ENCODE measurements at places on chromosomes 7 and 10. TPM values are rescaled to one million over a fixed set of nuclear protein-coding genes. Genes with fewer than 3 reads are reported as not detected.

DNA sequence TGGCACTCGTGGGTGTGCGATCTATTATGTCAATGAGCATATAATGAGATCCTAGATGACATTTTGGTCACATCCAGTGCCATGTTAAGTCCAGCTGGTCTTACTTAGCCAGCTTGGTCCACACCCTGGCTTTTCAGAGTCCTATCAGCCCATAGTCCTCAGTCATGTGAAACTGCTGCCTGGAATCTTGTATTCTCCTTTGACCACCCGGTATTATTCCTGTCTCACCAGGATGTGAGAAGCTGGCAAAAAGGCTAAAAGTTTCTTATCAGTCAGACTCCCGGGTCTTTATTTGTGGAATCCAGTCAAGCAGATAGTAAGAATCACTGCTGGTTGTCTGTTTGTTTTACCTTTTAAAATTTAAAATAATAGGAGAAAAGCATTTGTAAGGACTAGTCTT lies 705.6 kb upstream of the GHITM start:
- DNase-seq, result no peak

DNA sequence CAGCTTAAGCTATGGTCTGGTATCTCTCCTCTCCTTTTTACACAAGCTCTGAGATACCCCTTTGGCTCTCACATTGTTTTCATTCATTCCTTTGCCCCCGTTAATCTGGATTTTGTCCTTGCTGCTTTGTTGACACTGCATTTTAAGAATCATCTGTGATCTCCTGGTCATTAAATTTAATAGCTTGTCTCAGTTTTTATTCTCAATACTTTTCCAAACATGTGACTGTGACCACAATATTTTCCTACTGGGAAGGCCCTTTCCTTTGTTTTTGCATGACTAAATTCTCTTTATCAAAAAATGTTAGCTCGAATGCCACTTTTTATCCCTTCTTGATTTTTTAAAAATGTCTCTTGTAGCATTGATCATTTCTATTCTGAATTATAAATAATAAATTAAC lies 171.2 kb downstream of the SUGCT start:
- no peak for DNase-seq

- DNase-seq, result no peak
Observed at GRCh38 chr7:15558756-15559155, 3.1 kb downstream of the AGMO start.

- DNase-seq, result no peak
Observed at GRCh38 chr7:100079024-100079560, 2.4 kb downstream of the ZNF3 start.

STEAP1B gene
- polyA plus RNA-seq, result 1.2 TPM

GRCh38 chr7:148701414-148701813 lies 2.7 kb downstream of the CUL1 start:
- DNase-seq, result no peak

DNA sequence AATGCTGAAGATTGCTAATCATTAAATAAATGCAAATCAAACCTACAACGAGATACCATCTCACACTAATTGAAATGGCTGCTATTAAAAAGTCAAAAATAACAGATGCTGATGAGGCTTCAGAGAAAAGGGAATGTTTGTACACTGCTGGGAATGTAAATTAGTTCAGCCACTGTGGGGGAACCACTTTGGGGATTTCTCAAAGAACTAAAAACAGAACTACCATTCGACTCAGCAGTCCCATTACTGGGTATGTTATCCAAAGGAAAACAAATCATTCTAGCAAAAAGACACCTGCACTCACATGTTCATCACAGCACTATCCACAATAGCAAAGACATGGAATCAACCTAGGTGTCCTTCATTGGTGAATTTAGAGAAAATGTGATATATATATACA lies 379.0 kb upstream of the CNTNAP2 start:
- DNase-seq, result no peak

GRCh38 chr7:32515890-32516550 lies 20.7 kb downstream of the AVL9 start:
- DNase-seq, result no peak

DNA sequence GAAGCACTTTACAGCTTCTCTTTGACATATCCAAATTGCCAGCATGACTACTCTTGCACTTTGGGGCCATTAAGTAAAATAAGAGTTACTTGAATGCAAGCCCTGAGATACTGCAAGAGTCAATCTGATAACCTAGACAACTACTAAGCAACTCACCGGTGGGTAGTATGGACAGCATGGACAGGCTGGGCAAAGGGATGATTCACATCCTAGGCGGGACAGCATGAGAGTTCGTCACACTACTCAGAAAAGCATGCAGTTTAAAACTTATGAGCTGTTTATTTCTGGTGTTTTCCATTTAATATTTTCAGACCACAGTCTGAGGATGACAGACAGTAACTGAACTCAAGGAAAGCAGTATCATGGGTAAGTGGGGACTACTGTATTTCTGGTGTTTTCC lies 84.0 kb downstream of the ORC5 start:
- no peak for DNase-seq

DNA sequence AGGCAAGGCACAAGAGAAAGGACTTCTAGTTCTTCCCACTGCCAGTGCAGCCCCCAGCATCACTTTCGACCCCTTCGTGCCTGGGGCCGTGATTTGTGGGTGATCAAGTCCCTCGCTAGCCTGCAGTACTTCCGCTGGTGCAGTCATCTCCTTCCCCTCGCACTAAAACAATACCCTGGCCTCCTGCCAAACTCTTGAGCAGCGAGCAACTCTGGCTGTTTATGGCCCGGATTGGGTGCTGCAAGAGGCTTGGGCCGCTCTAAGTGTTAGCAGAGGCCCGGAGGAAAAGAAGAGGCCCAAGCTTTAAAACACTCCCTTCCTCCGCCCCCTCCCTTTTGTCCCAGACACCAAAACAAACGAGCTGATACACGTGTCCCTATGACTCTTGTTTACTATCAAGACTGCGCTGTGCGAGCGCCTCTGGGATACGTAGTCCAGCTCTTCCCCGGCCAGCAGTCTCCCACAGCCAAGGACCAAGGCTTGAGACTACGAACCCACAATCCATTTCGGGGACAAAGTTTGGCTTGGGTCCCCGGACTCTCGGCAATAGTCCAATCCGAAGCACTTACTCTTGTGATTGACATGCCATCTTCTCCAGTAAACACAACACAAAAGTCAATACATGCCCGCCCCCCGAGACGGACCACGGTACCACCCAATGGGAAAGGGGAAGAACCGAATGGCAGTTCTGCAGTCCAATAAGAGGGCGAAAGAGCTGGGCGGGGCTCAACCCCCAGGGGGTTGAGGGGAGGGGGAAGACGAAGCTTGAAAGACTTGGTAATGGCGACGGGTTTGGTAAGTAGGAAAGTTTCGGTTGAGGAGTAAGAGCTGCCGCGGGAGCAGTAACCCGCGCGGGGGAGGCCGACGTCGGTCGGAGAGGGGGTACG lies at the start of gene HBP1:
TSS of gene HBP1 (plus strand) at position 771 of the 887 bp plus-strand sequence. CDS start 10,891 bp downstream, outside the sequence.
- peak; percentile 100 for DNase-seq

DNA sequence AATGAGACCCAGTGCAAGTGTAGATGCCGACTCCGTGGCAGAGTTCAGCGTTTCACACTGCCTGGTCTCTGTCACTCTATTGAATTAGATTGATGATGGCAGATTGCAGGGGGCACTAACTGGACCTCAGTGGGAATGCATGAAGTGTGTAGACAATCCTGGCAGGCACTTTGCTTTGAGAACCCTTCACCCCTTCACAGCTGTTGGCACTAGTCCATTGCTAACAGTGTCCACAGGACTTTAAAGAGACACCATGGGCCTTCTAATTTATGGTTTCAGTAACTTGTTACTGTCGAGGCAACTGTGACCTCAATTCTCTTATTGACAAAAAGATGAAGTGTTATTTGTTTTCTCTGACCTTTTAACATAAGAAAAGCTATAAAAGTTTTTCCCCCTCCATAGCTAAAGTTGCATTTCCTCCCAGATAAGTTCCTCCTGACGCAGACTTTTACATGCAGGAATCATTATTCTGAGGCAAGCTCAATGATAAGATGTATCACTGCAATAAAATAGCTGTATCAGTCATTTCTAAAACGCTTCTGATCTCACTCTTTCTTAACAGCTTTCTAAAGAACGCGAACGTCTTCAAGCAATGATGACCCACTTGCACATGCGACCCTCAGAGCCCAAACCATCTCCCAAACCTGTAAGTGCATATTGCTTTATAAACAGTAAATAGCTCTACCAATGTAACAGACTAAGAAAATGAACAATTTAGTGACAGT lies 238.9 kb downstream of the FOXP2 start:
- no peak for DNase-seq

DNA sequence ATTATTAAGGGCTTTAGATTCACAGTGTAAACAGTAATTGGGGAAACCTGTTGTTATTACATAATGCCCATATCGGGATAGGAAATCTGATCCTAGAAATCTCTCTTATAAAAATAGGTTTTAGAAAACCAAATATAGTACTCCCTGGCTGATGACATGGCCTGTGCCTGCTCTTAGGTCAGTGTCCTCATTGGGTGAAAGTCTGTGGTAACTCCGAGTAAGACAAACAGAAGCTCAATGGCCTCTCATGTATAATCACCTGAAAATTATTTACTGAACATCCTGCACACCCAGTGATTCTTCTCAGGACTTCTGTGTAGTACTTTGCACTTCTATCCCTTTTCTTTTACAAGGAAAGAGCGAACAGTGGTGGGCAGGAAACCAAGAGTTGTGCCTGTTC lies 37.8 kb downstream of the SEM1 start:
- DNase-seq, result no peak

DNA sequence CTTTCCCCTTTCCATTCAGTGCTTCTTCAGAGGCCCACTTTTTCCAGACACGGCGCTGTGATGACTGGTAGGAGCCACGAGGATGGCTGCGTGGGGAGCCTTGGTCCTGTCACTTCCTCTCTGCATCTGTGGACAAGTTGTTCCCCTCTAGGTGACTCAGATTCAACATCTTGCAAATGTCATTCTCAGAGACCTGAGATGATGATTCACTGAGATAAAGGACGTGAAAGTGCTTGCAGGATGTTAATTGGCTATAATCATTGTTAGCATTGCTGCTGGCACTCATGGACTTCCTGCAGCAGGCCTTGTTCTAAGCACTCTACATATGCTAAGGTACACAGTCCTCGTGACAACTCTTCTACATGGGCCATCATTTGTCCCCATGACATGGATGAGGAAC lies 489.8 kb upstream of the ZMIZ1 start:
- DNase-seq, result no peak

GRCh38 chr7:80870813-80871212 lies 48.0 kb downstream of the SEMA3C start:
- no peak for DNase-seq
